Panc1 (cell line): ENCODE measurements at places on chromosomes 5 and 9.

GRCh38 chr5:52582313-52582712, 205.4 kb upstream of the ITGA1 start:
- DNase-seq, result no peak

DNA sequence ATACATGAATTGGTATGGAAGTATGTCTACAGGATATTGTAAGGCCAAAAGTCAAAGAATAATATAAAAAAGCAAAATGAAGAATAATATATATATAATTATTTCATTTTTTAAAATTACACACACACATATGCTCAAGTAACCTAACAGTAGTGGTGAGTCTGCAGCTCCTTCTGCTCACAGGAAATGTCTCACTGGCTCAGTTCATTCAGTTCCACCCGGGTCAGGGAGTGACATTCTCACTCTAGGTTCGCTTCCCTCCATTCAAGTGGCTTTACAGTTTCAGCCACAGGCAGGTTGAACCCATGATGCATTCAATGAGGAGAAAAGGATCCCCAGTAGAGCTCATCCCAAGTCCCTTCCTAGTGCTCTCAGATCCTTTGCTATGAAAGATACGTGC, 90.8 kb downstream of the SUSD1 start:
- no peak for DNase-seq

GRCh38 chr9:20771729-20772128, 87.7 kb downstream of the FOCAD start:
- DNase-seq, result no peak

GRCh38 chr5:62596096-62596495, 17.5 kb downstream of the LRRC70 start:
- DNase-seq, result no peak

- DNase-seq, result peak; percentile 82
These were observed 99.3 kb downstream of the ACTBL2 start for GRCh38 chr5:57383093-57383861.
